ENCODE measurements at places on chromosomes 2 and 18.

DNA sequence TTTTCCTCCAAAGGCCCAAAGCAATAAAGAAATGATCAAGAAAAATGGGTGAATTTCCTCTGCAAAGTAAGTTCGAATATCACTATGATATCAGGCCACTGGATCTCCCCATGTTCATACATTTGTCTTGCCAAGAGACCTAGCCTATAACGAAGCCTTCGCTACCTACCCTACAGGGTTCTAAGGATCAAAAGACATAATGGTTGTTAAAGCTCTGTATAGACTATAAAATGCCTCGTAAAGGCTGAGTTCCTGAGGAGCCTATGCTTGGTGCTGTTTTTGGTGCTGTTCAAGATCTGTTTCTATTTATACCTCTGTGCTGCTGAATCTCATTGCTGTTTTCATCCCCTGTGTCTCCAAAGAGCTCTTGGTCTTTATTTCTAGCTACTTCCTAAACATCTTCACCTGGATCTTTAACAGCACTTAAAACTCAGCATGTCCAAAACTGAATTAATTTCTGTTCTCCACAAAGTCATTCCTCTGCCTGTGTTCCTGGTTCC is 254.4 kb upstream of the CHAC2 start:
- no peaks in the 10 kb centered on the region for H3K4me1 ChIP-seq
- no peaks in the 10 kb centered on the region for H3K36me3 ChIP-seq
- no peak overlapping the region for H3K27ac ChIP-seq
- peaks cover 7% of the 10 kb centered on the region for H3K27me3 ChIP-seq
- DNase-seq = no peak

DNA sequence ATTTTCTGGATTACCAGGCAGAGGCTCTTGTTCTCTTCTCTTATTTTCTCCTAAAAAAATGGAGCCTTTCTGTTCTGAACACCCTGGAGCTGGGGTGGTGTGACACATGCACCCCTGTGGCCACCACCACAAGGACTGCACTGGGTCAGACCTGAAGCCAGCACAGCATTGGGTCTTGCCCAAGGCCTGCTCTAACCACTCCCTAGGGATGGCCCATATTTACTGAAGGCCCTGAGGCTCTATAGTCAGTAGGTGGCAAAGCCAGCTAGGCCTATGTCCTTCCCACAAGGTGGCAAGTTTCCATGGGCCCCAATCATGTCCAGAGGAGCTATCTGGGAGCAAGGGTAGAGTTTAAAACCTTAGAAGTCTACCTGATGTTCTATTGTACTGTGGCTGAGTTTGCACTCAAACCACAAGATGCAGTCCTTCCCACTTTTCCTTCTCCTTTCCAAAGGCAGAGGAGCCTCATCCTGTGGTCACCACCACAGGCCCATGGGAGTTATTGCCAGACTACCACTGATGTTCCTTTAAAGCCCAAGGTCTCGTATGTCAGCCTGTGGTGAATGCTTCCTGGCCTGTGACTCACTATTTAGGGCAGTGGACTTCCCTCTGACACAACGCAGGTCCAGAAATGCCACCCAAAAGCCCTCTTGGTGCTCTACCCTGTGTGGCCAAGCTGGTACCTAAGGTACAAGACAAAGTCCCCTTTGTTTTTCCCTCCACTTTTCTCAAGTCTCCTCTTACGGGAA is 15.0 kb upstream of the FMNL2 start:
- no peak overlapping the region for H3K4me3 ChIP-seq
- no peak for DNase-seq
- H3K27ac ChIP-seq = no peak overlapping the region

DNA sequence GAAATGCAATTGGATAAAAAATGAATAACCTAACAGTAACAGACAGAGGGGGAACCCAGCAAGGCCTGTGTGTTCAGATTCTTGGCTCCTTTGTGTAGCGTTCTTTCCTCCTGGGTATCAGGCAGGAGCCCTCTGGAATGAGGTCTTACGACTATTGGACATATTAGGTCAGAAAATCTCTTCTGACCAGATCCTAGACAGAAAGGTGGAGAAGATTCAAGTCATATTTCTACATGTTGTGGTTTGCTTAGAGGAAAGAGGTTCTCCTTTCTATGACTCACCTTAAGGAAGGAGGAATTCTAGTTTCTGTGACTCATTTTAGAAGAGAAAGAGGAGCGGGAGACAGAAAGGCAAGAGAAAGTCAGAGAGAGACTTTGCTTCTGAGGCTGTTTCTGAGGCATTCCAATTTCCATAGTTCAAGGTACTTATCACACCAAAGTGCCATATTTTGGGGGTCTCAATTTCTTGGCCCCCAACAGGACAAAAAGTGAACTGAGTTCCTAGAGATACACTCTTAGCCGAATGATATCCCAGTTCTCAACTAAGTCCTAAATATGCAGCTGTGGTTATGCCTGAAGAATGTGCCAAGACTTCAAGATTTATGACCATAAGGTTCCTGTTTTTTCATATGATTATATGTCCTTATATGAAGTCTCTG is 618.6 kb downstream of the ZEB2 start:
- H3K36me3 ChIP-seq = no peaks in the 10 kb centered on the region
- no peaks in the 10 kb centered on the region for H3K27me3 ChIP-seq
- H3K27ac ChIP-seq = no peak overlapping the region
- DNase-seq = no peak
- H3K4me3 ChIP-seq = no peak overlapping the region

- no peak overlapping the region for H3K4me3 ChIP-seq
- peaks cover 5% of the 10 kb centered on the region for H3K27me3 ChIP-seq
- no peak overlapping the region for H3K27ac ChIP-seq
- DNase-seq = no peak
These were observed 372.8 kb downstream of the CLIP4 start for GRCh38 chr2:29487967-29488555.

DNA sequence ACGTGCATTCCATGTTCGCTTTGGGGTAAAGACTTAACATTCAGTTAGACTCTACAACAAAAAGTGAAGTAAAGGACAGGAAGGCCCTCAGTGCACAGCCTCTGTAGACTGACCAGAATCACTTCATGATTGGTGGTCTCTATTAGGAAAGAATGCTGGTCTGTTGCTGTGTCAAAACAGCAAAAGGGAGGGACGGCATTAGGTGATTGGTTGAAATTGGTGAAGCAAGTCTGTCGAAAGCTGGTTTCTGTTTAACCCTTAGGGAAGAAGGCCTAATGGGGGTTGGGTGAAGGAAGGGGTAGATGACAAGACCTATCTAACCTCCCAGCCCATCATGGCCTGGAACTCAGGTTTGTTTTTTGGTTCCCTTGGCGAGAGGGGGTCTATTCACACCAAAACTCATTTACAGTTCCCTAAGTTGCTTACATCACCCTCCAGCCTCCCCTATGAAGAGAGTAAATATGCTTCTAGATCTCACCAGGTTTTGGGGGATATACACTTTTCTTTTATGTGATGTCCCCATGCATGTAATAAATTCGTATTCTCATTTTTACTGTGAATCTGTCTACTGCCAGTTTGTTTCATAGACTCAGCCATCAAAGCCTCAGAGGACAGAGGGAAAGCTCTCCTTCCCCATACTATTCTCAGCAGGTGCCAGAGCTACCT is 65.6 kb downstream of the TMEM17 start:
- H3K27ac ChIP-seq = no peak overlapping the region
- H3K36me3 ChIP-seq = no peaks in the 10 kb centered on the region
- no peak for DNase-seq
- no peak overlapping the region for H3K4me3 ChIP-seq
- H3K4me1 ChIP-seq = no peaks in the 10 kb centered on the region

GRCh38 chr18:8362863-8363262 is 246.4 kb upstream of the RAB12 start:
- H3K36me3 ChIP-seq = no peaks in the 10 kb centered on the region
- no peaks in the 10 kb centered on the region for H3K27me3 ChIP-seq
- DNase-seq = no peak
- H3K27ac ChIP-seq = no peak overlapping the region

DNA sequence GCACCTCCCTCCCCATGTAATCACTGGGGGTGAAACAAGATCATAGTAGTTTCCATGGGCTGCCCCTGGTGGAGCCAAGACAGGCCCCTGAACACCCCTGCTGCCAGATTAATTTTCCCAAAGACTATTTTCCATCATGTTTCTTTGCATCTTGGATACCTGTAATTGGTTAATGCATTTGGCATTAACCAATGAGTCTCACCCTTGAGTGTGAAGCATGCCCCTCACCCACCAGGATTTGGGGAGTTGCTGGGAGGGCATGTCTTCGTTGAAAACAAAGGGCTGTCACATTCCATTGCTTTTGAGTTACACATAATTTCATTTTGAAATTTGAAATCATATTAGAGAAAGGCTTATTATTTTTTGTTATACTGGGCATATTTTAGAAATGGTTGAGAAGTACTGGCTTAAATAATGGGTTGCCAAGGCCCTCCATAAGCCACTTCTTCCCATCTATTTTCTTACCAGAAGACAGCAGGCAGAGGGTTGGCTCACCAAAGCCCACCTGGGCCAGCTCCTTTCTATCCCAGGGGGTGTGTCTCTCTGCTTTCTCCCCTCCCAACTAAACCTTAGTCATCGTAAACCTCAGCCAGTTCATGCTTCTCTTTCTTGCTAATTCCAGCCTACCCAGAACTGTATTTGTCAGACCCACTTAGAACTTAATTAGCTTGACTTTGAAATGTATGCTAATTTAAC is 51.8 kb downstream of the ATIC start:
- no peak overlapping the region for H3K4me3 ChIP-seq
- peaks cover 3% of the 10 kb centered on the region for H3K36me3 ChIP-seq
- no peaks in the 10 kb centered on the region for H3K27me3 ChIP-seq
- no peak overlapping the region for H3K27ac ChIP-seq
- H3K4me1 ChIP-seq = no peaks in the 10 kb centered on the region

- no peaks in the 10 kb centered on the region for H3K36me3 ChIP-seq
- no peaks in the 10 kb centered on the region for H3K4me1 ChIP-seq
- DNase-seq = no peak
- peaks cover 7% of the 10 kb centered on the region for H3K27me3 ChIP-seq
These were observed 34.5 kb upstream of the TBC1D8 start for GRCh38 chr2:101185656-101186055.

GRCh38 chr2:187991389-187991788 is 300.3 kb upstream of the GULP1 start:
- H3K27ac ChIP-seq = no peak overlapping the region
- H3K4me1 ChIP-seq = peaks cover 6% of the 10 kb centered on the region
- H3K27me3 ChIP-seq = no peaks in the 10 kb centered on the region
- no peaks in the 10 kb centered on the region for H3K36me3 ChIP-seq
- no peak for DNase-seq
- H3K4me3 ChIP-seq = no peak overlapping the region

DNA sequence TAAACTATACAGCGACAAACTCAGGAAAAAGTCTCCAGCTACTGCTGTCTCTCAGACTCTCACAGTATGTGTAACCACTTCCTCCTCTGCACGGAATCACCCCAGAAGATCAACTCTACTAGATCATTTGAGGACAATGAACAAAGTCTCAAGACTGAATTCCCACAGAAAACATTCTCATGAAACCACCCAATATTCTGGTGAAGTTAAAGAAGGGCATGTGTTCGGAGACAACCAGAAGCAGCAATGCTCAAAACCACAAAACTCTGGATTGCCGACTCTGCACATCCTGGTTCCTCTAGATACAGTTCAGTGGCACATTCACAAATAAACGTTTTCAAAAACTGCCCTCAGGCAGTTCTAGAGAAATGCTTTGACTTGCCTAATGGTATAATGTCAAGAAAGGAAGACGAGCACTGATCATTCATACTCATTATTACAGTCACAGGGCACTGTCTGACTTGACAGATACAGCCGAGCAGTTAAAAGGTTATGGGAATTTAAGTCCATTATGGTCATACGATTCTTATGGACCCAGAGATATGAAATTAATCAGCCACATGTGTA is 91.9 kb upstream of the STK17B start:
- H3K4me1 ChIP-seq = peaks cover 43% of the 10 kb centered on the region
- DNase-seq = no peak
- H3K4me3 ChIP-seq = peak overlapping the region; percentile 38
- no peaks in the 10 kb centered on the region for H3K36me3 ChIP-seq

GRCh38 chr2:20818820-20819219 is 4.1 kb downstream of the LDAH start:
- H3K4me3 ChIP-seq = no peak overlapping the region
- H3K27ac ChIP-seq = no peak overlapping the region
- H3K4me1 ChIP-seq = peaks cover 3% of the 10 kb centered on the region
- H3K27me3 ChIP-seq = no peaks in the 10 kb centered on the region

DNA sequence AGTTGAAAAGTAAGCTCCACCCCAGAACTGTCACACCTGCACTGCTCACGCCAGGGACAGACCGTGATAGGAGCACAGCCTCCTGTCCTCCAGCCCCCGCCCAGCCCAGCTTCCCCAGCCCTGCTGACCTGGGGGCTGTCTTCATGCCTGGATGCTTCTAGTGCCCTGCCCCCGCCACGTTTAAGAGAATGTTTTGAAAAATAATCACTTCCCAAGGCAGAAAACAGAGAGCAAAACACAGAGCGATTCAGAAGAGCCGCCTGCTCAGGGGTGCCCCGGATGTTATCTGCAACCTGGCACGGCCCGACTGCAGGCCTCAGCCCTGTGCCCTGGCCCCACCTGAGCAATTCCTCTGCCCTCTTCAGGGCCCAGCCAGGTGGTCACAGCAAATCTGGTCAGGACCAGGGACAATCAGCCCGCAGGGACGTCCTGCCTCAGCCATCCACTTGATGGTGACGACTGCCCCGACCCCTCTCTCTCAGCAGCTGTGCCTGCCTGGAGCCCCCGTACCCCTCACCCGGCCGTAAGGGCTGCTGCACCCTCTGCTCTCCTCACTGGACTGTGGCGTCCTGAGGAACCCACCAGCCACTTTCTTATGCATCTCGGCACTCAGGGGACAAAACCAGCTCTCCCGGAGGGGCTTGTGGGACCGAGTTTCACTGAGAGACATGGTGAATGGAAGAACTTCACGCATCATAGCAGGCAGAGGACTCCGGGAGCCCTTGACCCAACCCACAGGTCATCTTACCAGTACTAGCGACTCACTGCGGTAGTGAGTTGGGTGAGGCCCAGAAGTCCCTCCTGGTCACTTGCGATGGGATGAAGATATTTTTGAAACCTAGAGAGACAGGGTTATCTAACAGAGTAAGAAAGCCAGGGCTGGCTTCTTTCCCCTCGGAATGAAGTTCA is 30.2 kb downstream of the ADI1 start:
- no peaks in the 10 kb centered on the region for H3K4me1 ChIP-seq
- no peak overlapping the region for H3K27ac ChIP-seq
- no peak overlapping the region for H3K4me3 ChIP-seq
- H3K27me3 ChIP-seq = no peaks in the 10 kb centered on the region

- no peak overlapping the region for H3K27ac ChIP-seq
- H3K4me3 ChIP-seq = no peak overlapping the region
- no peaks in the 10 kb centered on the region for H3K27me3 ChIP-seq
- H3K4me1 ChIP-seq = no peaks in the 10 kb centered on the region
- no peaks in the 10 kb centered on the region for H3K36me3 ChIP-seq
These were observed 34.6 kb upstream of the SP9 start for GRCh38 chr2:174300114-174300513.

- DNase-seq = no peak
- H3K27ac ChIP-seq = no peak overlapping the region
- H3K36me3 ChIP-seq = peaks cover 27% of the 10 kb centered on the region
- no peaks in the 10 kb centered on the region for H3K27me3 ChIP-seq
- H3K4me3 ChIP-seq = no peak overlapping the region
These were observed 26.4 kb downstream of the SLC66A2 start for GRCh38 chr18:79924814-79925731.

All from T-cell (primary cell).